ENCODE measurements at places on chromosomes 2 and 18.

DNA sequence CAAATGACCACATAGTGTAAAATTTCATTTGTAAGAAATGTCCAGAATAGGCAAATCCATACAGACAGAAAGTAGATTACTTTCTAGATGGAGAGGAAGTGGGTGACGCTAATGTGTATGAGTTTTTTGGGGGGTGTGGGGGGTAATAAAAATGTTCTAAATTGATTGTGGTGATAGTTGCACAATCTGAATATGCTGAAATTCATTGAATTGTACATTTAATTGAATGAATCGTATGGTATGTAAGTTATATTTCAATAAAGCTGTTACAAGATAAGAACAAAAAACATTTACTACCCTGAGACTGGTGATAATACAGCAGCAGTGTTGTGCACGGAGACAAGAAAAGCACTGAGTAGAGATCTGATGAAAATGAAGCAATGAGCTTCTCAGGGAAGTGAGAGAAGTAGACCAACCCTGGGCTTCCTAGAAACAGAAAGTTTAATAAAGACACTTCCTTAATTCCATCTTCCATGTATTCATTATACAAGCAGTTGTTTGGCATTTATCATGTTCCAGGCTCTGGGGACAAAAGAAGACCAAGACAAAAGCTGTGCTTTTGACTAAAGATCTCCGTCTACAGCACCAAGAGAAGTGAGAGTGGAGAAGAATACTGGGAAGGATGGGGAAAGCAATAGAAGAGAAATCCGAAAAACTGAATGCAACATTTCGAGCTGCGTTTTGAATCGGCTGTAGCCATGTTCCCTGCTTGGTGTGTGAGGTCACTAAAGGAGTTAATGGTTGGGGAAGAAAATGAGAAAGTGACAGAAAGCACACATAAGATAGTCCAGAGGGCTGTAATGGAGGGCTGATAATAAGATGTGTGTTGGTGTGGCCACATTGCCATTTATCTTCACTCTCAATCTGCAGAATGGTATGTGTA is 1.8 kb upstream of the PDE11A start:
- H3K4me1 ChIP-seq, result peaks cover 16% of the 10 kb centered on the region
- H3K27me3 ChIP-seq, result peaks cover 44% of the 10 kb centered on the region
- DNase-seq, result no peak
- no peaks in the 10 kb centered on the region for H3K36me3 ChIP-seq

DNA sequence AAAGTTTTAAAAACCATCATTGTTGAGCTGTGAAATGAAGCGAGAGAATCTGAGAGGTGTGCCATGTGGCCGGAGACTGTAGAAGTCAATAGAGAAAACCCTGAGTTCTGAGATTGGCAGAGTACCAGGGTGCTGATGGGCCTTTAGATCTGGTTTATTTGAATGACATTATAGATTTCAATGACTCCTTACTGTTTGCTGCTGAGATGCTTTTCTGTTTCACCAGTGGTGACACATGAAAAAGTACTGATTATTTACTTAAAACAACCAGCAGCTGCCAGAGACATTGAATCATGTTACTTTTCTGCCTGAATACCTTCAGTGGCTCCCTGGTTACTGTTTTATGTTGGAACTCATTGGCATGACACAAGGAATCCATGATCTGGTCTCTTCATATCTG is 602.7 kb upstream of the ZNF804A start:
- H3K27ac ChIP-seq, result no peak overlapping the region
- no peaks in the 10 kb centered on the region for H3K27me3 ChIP-seq
- DNase-seq, result no peak
- H3K4me1 ChIP-seq, result peaks cover 29% of the 10 kb centered on the region

- no peak overlapping the region for H3K27ac ChIP-seq
- peaks cover 45% of the 10 kb centered on the region for H3K36me3 ChIP-seq
- H3K4me1 ChIP-seq, result no peaks in the 10 kb centered on the region
Observed at GRCh38 chr2:86054535-86055082, 51.1 kb downstream of the POLR1A start.

GRCh38 chr2:73418343-73418742 is 32.7 kb downstream of the ALMS1 start:
- H3K27ac ChIP-seq, result no peak overlapping the region
- no peak for DNase-seq
- no peaks in the 10 kb centered on the region for H3K36me3 ChIP-seq
- H3K4me1 ChIP-seq, result no peaks in the 10 kb centered on the region
- H3K4me3 ChIP-seq, result no peak overlapping the region

- H3K4me3 ChIP-seq, result no peak overlapping the region
- H3K36me3 ChIP-seq, result no peaks in the 10 kb centered on the region
- H3K27ac ChIP-seq, result no peak overlapping the region
- H3K4me1 ChIP-seq, result 0 out of 2 replicates have a peak, but pooled peaks cover 7% of the 10 kb centered on the region
- no peaks in the 10 kb centered on the region for H3K27me3 ChIP-seq
Observed at GRCh38 chr18:55078303-55078932, 119.2 kb upstream of the CCDC68 start.

- no peak for DNase-seq
- H3K27me3 ChIP-seq, result no peaks in the 10 kb centered on the region
- peaks cover 22% of the 10 kb centered on the region for H3K36me3 ChIP-seq
- H3K27ac ChIP-seq, result peak overlapping the region; percentile 35
Observed at GRCh38 chr2:119366161-119366648, 429 bp downstream of the C2orf76 start.

DNA sequence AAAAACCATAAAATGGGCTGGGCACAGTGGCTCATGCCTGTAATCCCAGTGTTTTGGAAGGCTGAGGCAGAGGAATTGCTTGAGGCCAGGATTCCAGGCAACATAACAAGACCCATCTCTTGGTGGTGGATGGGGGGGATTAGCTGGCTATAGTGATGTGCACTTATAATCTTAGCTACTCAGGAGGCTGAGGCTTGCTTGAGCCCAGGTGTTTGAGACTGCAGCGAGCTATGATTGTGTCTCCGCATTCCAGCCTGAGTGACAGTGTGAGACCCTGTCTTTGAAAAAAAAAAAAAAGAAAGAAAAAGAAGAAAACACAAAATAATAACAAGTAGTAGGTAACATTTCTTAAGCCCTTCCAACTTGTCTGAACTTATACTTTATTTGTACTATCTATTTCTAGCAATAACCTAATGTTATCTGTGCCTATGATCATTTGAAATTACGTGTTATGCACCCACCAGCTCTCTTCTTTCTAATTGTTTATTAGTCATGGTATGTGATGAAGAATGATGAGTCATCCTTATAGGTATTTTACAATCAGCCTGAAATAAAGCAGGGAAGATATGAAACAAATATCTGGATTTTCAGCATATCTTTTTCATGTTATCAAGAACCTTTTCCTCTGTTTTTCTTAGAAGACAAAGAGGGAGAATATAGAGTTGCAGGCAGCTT is 129.3 kb upstream of the UNC80 start:
- no peak overlapping the region for H3K27ac ChIP-seq
- H3K4me1 ChIP-seq, result no peaks in the 10 kb centered on the region
- no peak for DNase-seq
- H3K27me3 ChIP-seq, result no peaks in the 10 kb centered on the region
- H3K36me3 ChIP-seq, result no peaks in the 10 kb centered on the region

- H3K4me3 ChIP-seq, result no peak overlapping the region
- no peaks in the 10 kb centered on the region for H3K36me3 ChIP-seq
- no peak for DNase-seq
- no peak overlapping the region for H3K27ac ChIP-seq
- H3K4me1 ChIP-seq, result no peaks in the 10 kb centered on the region
Observed at GRCh38 chr2:182031956-182032355, 46.3 kb downstream of the PPP1R1C start.

- peaks cover 9% of the 10 kb centered on the region for H3K36me3 ChIP-seq
- no peaks in the 10 kb centered on the region for H3K27me3 ChIP-seq
- no peak overlapping the region for H3K27ac ChIP-seq
- no peak for DNase-seq
Observed at GRCh38 chr2:152607793-152608300, 109.4 kb downstream of the PRPF40A start.

- no peaks in the 10 kb centered on the region for H3K27me3 ChIP-seq
- H3K36me3 ChIP-seq, result no peaks in the 10 kb centered on the region
- no peak overlapping the region for H3K27ac ChIP-seq
Observed at GRCh38 chr18:7205346-7205745, 25.5 kb upstream of the LRRC30 start.

DNA sequence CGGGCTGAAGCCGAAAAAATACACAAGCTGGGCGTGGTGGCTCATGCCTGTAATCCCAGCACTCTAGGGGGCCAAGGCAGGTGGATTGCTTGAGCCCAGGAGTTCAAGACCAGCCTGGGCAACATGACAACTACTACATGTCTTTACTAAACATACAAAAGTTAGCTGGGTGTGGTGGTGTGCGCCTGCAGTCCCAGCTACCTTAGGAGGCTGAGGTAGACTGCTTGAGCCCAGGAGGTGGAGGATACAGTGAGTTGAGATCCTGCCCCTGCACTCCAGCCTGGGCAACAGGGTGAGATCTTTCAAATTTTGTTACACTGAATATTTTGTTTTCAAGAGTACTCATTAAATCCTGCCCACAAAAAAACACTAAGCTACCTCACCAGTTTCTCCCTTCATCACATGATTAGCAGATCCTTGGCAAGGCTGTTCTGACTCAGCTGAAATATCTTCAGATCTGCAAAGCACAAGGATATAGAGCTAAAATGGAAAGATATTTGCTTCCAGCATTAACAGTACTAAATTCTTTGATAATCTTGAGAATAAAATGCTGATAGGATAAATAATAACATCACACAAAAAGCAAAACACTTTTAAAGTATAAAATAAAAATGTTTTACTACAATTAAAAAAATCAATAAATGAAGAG is 28.2 kb upstream of the MCM6 start:
- no peaks in the 10 kb centered on the region for H3K27me3 ChIP-seq
- H3K4me1 ChIP-seq, result peaks cover 9% of the 10 kb centered on the region
- peaks cover 27% of the 10 kb centered on the region for H3K36me3 ChIP-seq
- DNase-seq, result no peak
- H3K27ac ChIP-seq, result peak overlapping the region; percentile 73

- no peaks in the 10 kb centered on the region for H3K27me3 ChIP-seq
- peaks cover 8% of the 10 kb centered on the region for H3K36me3 ChIP-seq
- H3K27ac ChIP-seq, result no peak overlapping the region
- DNase-seq, result no peak
Observed at GRCh38 chr2:229942671-229943070, 20.4 kb downstream of the FBXO36 start.

GRCh38 chr18:44556296-44556695 is 124.4 kb upstream of the SETBP1 start:
- H3K27ac ChIP-seq, result no peak overlapping the region
- no peaks in the 10 kb centered on the region for H3K36me3 ChIP-seq
- peaks cover 9% of the 10 kb centered on the region for H3K4me1 ChIP-seq
- no peak for DNase-seq
- H3K4me3 ChIP-seq, result no peak overlapping the region

DNA sequence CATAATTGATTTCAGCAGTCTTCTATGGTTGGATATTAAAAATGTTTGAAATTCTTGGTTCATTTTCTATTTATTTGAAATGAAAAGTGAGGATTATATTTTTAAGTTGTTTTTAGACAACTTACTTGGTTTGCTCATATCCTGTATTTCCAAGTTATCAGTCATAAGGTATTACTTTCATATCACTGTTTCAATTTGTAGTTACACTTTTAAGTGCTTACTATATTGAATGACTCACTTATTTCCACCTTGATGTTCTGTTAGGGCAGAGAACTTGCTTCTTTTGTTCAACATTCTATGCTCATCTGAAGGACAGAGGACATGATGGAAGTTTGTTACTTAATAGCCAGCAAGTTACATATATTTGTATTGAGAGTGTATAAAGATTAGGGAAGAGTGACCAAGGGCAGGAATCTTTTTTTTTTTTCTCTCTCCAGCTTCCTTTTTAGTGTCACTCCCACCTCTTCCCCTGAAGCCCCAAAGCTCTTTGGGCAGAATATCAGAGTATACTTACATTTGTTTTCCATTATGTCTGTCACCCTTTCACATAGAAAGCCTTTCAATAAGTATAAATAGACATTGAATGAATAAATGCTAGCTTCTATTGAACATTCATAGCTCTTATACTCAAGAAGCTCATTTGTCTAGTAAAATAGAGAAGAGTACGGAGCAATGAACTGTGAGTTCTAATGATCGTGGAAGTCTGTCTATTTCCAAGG is 28.1 kb downstream of the PIK3C3 start:
- H3K27ac ChIP-seq, result no peak overlapping the region
- no peak for DNase-seq
- H3K4me3 ChIP-seq, result no peak overlapping the region
- no peaks in the 10 kb centered on the region for H3K4me1 ChIP-seq

- no peaks in the 10 kb centered on the region for H3K36me3 ChIP-seq
- H3K27me3 ChIP-seq, result no peaks in the 10 kb centered on the region
- H3K4me1 ChIP-seq, result no peaks in the 10 kb centered on the region
- H3K4me3 ChIP-seq, result no peak overlapping the region
- no peak overlapping the region for H3K27ac ChIP-seq
Observed at GRCh38 chr2:142897807-142898206, 20.3 kb downstream of the KYNU start.

DNA sequence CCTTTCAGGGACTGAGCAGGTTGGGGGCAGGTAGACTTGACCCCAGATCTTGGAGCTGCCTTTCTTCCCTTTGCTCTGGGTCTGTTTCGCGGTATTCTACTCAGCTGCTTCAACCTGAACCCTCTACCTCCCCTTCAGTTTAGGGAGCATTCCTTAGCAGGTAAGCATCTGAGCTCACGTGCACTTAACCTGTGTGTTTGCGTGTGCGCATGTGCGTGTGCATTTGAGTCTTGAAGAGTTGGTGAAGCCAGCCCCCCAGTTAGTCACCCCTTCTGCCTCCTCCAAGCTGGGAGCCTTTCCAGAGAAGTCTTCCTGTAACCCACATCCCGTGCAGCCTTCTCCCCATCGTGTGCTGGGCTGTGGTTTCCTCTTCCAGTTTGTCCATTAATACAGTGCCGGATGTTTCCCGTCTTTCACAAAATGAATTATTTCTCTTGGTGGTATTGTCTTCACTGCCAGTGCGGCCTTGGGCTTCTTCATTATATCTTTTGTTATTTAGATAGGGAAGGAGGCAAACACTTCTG is 33.2 kb downstream of the B3GNT2 start:
- H3K27me3 ChIP-seq, result no peaks in the 10 kb centered on the region
- peaks cover 6% of the 10 kb centered on the region for H3K4me1 ChIP-seq
- no peak overlapping the region for H3K4me3 ChIP-seq
- H3K27ac ChIP-seq, result no peak overlapping the region

DNA sequence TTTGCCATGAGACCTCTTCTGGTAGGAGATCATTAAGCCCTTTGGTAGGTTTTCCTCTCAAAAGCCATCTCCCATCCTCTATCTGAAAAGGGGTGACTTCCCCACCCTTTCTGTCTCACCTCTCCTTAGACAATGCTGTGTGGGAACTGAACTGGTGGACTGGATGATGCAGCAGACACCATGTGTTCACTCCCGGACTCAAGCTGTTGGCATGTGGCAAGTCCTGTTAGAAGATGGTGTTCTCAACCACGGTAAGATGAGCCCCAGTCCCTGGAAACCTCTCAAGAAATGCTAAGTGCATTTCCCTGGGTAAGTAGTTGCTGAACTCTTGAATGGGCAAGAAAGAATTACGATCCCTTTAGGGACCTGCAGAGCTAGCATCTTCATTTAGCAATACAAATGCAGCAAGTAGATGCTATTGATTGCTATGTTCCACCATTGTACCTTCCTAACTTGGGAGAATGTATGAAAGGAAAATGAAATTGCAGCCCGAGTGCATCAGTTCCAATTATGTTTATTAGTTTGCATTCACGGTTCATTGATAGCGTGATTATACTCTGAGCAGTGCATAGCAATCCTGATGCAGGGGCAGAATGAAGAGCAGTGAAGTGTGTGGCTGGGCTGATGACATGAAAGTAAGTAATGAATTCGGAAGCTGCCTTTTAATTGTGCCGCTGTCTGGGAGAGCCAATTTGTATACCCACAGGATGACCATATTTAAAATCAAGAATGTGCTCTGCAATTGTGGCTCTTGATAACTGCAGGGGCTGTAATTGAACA is 110.0 kb upstream of the MAP3K20 start:
- no peak overlapping the region for H3K27ac ChIP-seq
- H3K4me1 ChIP-seq, result peaks cover 10% of the 10 kb centered on the region
- H3K36me3 ChIP-seq, result no peaks in the 10 kb centered on the region

All from WTC11 (cell line).